ENCODE measurements at places on chromosomes 11 and 22.

GRCh38 chr11:65606876-65607613, 7.0 kb downstream of the MAP3K11 start:
- peak; percentile 72 for DNase-seq

- no peak for DNase-seq
These were observed 2.8 kb downstream of the USH1C start for GRCh38 chr11:17541330-17541885.

GRCh38 chr11:43830928-43831440, 49.6 kb upstream of the ALKBH3 start:
- DNase-seq: no peak

- no peak for DNase-seq
These were observed 421.8 kb upstream of the ANO3 start for GRCh38 chr11:25910086-25910485.

DNA sequence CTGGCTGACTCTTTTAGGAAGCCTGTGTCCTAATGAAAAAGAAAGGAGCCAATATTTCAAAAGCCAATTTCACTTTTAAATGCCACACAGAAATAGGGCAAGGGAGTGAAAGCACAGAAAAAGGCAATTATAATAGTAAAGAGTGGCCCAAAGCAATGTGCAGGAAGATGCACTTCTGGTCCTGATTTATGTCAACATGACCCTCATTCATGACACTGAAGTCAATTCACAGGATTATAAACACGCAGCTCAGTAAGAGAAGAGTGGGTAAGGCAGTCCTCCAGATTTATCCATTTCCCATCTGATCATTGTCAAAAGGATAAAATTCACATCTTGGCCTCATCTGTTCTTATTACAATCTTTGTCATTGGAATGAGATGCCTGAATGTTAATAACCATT, 1049.7 kb upstream of the RAG2 start:
- DNase-seq: no peak

GRCh38 chr22:46604306-46604690, 15.9 kb upstream of the GRAMD4 start:
- DNase-seq: no peak
